ENCODE measurements at places on chromosomes 4 and X.

DNA sequence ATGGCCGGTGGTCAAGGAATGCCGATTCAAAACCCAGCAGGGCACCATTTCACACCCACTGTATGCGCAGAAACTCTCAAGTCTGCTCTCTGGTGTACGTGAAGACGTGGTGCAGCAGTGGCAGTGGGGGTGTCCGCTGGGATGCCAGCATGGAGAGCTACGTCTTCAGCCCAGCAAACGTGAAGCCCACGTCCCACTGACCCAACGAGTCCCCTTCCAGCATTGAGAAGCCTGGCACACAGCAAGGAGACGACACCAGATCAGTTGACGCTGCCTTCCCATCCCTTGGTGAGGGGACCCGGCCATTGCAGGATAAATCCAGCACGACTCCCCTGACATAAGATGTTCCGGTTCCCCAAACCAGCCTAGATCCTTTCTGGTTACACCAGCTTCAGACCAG is 2.2 kb upstream of the PLXNB3 start:
- no peak for DNase-seq

GRCh38 chrX:54049801-54050200 is 5.5 kb upstream of the PHF8 start:
- DNase-seq = no peak

DNA sequence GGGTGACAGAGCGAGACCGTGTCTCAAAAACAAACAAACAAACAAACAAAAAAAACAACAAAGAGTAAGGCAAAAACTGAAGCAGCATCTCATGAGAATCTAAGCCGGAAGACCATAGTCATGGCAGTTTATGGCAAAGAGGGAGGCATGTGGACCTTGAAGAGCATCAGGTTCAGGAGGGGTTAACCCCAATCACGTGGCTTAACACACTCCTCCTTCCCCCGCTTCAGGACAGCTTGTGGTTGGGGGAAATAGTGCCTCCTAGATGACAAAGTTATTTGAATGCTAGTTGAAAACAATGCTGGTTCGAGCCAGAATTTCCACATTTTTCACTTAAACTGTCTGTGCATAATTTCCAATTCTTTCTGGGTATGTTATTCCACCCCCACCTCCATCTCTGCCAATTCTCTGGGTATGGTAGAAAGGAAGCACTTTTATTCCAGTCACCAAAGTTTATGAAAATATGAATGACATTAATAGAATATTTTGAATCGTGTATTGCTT is 11.7 kb upstream of the MAP7D3 start:
- DNase-seq = no peak

GRCh38 chrX:538311-538710 is 92.3 kb upstream of the SHOX start:
- no peak for DNase-seq

DNA sequence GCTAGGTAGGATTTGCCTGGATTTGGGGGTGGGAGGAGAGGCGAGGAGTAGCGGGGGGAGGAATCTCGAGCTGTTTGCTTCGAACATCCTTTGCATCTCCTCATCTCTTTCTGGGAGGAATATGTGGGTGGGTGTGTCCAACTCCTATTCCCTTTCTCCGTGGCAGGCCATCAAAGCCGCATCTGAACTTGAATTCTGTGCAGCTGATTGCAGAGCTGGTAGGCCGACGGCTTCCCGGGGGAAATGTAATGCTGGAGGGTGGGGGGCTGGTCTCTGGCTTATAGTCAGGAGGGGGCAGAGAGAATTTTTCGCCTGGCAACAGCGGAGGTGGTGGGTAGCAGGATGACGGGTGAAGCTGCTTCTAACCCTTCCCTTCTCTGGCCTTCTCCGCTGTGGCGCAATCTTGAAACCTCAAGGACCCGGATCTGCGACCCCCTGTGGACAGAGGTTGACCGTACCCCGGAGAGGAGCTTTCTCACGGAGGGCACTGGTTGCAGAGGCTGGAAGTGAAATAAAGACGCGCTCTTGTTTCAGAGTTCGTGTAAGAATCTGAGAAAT is 628 bp downstream of the ZCCHC12 start:
- DNase-seq = no peak

GRCh38 chrX:65751519-65751918 is 84.1 kb downstream of the MSN start:
- no peak for DNase-seq

DNA sequence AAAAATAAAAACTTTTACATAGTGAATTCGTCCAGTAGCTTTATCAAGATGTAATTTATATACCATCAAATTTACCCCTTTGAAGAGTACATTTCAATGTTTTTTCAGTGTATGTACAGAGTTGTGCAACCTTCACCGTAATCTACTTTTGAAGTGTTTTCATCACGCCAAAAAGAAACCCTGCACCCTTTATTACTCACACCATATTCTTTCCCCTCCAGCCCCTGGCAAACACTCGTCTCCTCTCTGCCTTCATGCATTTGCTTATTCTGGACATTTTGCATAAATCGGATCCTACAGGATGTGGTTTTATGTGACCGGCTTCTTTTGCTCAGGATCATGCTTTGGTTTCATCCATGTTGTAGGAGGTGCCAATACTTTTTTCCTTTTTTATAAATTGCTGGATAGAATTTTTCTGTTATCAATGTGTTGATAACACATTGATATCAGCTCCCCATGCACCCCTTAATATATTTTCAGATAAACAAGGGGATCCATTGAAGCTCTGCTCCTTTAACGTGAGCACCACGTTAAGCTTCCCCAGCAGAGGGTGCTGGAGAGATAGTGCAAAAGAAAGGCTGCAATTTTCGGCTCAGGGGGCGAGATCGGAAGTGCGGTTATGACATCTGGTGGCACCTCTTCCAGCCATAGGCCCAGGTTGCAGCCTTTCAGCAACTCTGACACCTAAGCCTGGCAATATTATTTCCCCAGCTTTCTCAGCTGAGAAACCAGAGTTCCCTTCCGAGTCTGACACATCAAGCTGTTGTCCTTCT is 100.1 kb upstream of the VCX3B start:
- no peak for DNase-seq

GRCh38 chr4:1300466-1301455 is 11.1 kb downstream of the MAEA start:
- peak; percentile 75 for DNase-seq

- DNase-seq = no peak
Measured at GRCh38 chrX:9635368-9635767, 130.3 kb downstream of the GPR143 start.

- no peak for DNase-seq
Measured at GRCh38 chrX:6909396-6909795, 238.1 kb upstream of the STS start.

DNA sequence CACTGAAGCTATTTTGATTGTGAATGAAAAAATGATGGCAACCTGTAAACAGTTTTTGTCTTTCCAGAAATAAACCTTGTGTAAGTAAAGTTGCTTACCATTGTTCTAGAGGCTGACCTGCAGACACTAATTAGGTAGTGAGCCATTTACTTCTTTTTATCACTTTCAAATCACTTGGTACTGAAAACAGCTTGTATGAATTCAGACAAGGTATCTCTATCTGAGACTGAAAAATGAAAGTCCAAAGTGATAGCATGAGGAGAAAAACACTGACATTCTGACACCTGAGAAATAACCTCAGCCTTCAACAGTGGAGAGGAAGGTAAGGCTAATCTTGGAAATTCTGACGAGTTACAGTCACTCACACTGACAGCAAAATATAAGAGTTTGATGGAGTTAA is 238.8 kb downstream of the GPC3 start:
- no peak for DNase-seq

- no peak for DNase-seq
Measured at GRCh38 chr4:178296669-178297068, 854.4 kb upstream of the AGA start.

- no peak for DNase-seq
Measured at GRCh38 chrX:31420302-31420701, 348.5 kb upstream of the FTHL17 start.
